ENCODE measurements at places on chromosomes 11 and 22.

DNA sequence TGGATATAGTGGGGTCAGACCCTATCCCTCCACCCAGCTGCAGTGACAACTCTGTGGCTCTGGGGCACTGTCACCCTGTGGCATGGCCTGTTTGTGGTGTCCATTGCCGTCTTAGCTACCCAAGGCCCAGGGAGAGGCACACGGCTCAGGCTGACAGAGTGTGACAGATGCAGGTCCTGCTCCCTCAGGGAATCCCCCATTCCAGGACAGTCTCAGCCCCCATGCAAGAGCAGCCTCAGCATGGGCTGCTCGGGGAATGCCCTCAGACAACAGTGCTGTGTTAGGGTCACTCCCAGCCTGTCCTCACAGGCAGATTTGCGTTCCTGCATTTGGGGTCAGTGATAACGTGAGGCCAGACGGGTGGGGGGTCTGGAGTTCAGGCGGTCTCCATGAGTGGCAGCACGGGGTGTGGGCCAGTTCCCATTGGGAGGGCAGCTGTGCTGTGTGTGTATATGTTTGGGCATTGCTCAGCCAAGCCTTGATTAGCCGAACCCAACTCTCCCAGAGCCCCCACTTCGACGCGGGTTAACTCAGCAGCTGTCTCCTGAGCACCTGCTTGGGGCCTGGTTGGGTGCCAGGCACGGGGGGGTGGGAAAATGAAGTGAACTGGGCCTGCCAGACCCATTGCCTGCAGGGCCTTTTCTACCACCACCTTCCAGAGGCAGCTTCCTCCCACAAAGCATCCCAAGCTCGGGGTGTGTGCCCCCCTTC lies 5.3 kb upstream of the KCNQ1OT1 start:
- DNase-seq, result peak; percentile 43

DNA sequence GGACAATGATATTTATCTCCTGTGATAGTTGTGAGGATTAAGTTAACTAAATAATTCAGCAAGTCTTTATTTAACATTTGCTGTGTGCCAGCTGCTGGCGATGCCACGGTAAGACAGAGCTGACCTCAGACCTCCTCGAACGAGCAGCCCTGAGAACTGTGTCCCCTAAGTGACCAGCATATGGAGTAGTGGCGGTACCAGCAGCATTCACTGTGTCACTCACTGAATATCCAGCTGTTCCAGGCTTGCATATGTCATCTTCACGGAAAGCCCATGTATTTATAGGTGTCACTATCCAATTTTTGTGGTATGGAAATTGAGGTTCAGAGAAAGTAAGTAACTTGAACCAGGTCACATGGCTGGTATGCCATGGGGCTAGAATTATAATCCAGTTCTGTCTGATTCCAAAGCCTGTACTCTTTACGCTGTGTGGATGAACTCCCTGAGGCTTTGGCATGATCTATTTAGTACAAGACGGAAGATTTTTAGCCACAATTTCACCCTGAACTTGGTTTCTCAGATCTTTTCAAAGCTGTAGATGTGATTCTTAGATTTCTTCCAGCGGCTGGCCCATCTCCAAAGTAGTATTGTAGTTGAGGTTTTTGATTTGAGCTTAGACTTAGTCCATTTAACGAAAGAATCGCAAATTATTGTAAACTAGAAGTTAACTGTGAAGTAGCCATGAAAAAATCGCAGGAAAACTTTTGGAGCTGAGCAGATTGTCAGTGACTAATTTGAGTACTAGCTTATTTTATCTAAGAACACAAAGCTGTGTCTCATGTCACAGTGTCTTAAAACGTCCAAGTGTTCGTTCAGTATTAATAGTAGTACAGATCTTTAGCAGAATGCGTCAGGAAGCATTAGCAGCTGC lies 49.4 kb upstream of the MYO18B start:
- no peak for DNase-seq

DNA sequence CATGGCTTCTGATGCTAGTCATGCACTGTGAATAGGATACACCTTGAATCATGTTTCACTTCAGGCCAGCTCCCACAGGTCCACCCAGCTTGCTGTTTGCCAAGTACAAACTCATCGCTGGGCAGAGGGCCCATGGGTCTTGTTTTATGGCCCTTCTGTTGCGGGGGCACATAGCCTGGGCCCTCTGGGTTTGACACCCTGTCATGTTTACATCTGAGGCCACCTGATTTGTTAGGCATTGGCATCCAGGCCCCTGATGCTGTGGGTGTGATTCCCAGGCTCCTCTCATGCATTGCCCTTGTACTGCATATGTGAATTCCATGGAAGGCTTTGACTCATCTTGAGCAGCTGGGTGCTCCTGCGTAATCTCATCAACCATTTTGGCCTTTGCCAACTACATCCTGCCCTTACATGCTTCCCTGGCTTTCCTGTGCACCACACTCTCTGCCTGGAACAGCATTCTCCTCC lies 32.6 kb downstream of the PPFIBP2 start:
- no peak for DNase-seq

DNA sequence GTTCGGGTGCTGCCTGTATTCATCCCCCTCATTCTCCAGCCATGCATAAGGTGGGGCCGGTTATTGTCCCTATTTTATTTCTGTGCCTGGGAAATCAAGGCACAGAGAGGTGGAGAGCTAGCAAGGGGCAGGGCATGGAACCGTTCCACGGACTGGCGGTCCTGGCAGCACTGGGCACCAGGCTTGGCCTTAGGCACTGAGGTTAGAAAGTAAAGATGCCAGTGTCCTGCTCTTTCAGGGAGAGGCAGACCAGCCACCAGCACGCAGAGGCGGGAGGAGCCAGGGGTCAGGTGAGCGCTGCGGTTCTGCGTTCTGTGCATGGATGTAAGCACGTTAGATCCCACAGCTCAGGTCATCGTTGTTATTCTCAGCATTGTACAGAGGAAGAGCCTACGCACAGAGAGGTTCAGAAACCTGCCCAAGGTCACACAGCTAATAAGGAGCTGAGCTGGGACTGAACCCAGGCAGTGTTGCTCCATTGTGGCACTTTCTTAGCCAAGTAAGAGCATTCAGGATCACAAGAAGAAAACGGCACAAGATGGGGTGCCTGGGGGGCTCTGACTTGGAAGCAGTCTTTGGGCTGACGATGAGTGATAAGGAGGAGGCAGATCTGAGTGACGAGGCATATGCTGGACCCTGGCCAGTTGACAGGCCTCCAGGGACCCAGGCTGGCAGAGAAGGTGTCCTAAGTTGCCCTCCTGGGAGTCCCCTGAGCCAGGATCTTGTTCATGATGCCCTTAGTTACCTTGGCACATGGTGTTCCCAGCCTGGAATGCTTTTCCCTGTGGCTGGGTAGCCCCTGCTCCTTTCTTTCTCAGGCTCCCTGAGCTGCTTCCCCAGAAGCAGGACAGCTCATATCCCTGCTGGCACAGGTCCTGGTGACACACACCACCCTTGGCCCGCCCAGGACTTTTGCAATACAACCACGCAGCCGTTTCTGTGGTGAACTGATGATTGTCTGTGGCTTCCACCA lies 41.1 kb downstream of the OSBPL5 start:
- DNase-seq, result no peak

DNA sequence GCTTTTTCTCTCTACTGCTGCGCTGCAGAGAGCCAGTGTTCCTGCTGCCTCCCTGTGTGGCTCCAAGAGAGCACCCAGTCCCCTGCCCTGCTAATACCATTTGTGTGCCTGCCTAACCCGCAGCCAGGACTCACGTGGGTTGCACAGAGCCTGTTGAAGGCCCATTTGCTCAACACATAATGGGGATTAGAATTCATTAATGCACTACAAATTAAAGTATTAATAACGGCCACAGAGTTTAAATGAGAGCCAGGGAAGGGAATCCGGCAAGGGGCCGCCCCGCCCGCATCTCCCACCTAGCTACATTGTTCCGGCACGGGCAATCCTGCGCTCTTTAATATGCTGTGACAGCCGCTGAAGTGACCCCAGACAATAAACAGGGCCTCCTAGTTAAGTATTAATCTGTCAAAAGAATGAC lies 211.3 kb downstream of the NXPE2 start:
- no peak for DNase-seq

- DNase-seq, result no peak
Observed at GRCh38 chr11:77072851-77073327, 6.1 kb downstream of the CAPN5 start.

DNA sequence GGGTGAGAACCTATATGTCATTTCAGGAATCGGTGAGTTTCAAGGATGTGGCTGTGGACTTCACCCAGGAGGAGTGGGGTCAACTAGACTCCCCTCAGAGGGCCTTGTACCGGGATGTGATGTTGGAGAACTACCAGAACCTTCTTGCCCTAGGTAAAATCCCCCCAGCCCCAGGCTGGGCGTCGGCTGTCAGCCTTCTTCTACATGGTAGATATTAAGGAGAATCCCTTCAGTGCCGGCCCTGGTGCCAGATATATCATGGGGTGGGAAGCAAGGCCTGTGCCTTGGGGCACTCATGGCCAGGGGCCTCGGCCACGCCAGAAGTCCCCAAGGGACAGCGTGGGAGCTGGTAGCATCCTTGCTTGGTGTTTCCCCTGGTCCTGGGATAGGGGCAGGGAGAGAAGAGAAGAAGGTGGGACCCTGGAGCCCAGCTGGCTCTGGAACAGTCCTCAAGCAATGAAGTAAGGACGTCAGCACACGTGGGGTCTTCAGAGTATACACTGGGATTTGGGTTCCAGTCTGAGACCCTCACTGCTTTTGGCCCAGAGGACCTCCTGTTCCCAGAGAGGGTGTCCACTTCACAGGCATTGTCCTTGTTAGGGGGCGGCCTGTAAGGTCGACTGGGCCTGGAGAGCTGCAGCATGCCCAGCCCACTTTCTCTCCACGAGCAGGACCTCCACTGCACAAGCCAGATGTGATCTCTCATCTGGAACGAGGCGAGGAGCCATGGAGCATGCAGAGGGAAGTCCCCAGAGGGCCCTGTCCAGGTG lies 6.8 kb downstream of the ZNF74 start:
- no peak for DNase-seq

DNA sequence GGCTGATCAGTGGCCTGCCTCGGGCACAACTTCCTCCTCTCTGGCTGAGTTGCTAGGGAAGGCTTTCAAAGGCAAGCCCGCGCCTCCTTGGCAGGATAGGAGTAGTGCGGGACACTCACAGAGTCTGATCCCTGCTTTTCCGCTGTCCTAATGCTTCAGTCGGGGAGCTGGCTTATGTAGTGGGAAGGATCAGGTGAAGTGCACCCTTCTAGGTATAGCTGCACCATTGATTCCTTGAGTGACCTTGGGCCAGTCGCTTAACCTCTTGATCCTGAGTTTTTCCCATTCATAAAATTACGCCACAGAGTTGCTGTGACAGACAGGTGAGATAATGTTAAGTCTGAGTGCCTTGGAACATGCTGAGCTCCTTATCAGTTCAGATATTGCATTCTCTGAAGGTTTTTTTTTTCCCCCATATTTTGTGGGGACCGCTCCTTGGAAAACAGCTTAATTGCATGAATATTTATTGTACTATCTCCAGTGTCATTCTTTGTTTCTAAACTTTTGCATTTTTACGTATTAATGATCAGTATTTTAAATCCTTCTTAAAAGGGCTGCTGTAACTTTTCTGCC lies 961 bp downstream of the IPO7 start:
- no peak for DNase-seq

All from COR-L47 (cell line).